NCI-H526 (cell line): ENCODE measurements at places on chromosomes 1 and 21.
A peak's percentile ranks its signal among the peaks of the same experiment; 100 is the strongest.

DNA sequence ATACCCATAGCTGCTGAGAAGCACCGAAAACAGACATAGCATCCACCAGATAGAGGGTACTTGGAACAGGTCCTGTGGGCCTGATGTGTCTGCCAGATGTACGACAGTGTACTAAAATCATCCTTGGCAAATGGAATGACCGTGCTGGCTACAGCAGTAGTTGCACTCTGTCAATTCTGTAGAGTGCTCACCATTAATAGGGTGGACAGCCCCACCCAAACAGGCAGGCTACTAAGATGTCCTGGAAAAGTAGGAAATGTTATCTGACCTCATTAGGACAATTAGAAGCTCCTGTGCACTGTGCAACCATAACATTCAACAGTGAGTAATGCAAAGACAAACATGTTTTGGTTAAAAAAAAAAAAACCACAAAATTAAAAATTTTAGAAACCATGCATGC lies 106.2 kb downstream of the PTPN14 start:
- DNase-seq, result no peak

DNA sequence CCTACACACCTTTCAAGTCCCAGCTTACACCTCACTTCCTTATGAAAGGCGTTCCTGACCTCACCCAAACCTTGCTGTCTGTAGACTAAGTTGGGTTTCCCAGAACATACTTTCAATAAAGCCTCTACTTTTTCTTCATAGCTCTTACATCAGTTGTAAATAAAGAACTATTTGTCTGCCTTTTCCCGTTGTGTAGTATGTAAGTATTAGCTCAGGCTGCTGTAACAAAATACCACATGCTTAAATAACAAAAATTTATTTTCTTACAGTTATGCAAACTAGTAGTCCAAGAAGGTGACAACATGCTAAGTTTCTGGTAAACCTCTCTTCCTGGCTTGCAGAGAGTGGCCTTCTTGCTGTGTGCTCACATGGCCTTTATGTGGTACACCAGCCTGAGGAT lies 86.7 kb downstream of the MAST2 start:
- no peak for DNase-seq

- DNase-seq, result no peak
These were observed 48.4 kb downstream of the B3GALNT2 start for GRCh38 chr1:235455823-235456222.

GRCh38 chr1:227388214-227389168 lies 70.2 kb upstream of the CDC42BPA start:
- DNase-seq, result peak; percentile 48

DNA sequence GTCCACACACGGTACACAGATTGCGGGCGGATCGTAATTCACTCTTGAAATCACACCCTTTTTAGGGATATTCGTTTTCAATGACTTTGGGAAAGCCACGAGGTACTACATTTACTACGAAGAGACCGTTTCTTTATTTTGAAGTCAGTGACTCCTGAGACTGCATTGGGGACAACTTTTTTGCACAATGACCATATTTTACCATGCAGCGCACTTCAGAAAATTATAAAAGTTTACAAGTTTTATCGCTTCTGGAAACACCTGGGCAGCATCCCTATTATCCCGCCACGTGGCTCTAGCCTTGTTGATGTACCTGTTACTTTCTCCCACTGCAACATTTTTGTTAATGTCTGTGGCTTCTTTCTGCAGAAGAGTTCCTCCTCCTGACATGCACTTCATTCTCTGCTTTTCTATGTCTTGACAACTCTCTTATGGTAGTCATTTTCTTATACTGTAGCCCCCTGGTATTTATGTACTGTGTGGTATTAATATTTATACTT lies 1.3 kb upstream of the AKT3 start:
- DNase-seq, result no peak

GRCh38 chr1:18575620-18576019 lies 55.0 kb upstream of the PAX7 start:
- peak; percentile 88 for DNase-seq

DNA sequence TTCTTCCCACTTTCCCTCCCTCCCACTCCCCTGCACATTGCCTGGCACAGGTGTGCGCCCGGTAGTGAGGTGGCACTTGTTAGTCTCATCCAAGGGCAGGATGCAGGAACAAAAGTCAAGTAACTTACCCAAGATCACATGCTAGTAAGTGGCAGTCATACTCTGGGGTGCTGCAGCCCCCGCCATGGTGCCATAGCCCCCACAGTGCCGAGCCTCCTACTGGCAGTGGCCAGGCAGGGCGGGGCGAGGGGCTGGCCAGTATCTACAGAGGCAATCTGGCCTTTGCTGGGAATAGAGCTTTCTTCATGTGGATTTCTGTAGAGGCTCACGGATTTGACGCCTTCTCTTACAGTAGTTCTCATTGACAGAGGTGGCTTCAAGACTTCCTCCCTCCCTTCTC lies 26.9 kb downstream of the H6PD start:
- no peak for DNase-seq
